ENCODE measurements at places on chromosomes 4 and X.

DNA sequence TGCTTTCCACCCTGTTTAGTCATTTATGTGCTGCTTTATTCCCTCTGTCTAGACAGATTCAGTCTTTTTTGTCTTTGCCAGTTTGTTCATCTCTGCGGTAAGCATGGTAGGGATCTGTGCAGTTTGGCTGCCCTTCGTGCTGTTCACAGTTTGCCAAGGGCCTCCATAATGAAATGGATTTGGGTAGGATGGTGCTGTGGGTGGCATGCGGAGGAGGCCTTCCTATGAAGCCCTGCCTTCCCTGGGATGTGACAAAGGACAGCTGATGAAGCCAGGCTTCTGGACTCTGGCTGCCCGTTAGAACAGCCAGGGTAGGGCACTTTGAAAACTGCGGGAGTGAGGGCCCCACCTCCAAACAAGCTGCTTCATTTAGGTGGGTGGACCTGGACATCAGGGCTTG, 47.4 kb downstream of the PTTG2 start:
- DNase-seq: no peak

DNA sequence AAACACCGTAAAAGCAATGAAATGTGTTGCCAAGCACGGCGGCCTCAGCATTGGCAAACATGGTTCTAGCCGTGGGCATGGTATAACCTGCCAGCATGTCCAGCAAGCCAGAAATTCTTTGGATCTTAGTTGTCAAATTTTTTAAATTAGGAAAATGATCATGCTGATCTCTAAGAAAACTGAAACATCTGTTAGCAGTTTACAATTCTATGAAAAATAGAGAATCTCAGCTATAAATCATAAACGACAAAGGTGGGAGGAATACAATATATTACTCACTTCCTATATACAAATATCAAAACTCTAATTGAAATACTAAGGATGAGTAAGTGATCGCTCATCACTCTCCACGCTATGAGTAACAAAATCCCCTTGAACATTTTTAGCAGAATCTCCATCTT, 130.3 kb downstream of the ADGRA3 start:
- no peak for DNase-seq

- no peak for DNase-seq
These were observed 37.0 kb upstream of the CD99L2 start for GRCh38 chrX:150935467-150935866.

DNA sequence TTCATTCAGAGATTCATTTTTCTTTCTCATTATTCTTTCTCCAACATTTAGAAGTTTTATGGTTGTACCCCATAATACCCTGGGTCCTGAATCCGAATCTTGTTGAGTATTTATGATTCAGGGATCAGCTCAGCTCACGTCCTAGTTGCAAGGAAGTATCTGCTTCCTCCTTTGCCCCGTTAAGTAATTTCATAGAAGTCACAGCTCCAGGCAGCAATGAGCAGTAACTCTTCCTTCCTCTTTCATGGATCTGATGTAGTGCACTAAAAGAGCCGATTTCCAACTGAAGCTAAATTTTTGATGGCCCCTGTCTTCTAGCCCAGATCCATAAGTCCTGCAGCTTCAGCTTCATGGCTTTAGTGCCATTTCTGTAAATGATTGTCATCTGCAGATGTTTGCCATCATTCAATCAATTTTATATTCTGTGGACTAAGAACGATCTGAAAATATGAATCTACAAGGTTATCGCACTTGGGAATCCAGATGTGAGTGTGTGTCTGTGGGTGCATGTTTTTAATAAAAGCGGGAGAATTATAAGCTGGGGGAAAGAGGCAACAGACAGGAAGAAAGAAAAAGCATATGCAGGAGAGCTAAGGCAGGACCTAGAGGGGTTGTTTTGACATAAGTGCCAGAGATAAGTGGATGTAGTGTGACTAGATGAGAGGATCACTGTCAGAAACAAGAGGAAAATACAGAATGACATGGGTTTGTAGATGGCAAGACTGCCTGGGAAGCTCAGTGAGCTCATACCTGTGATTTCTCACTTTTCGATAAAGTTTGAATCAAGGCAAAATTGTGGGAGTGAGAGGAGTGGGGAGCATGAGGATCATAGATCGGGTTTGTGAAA, 17.5 kb downstream of the VEGFD start:
- no peak for DNase-seq

DNA sequence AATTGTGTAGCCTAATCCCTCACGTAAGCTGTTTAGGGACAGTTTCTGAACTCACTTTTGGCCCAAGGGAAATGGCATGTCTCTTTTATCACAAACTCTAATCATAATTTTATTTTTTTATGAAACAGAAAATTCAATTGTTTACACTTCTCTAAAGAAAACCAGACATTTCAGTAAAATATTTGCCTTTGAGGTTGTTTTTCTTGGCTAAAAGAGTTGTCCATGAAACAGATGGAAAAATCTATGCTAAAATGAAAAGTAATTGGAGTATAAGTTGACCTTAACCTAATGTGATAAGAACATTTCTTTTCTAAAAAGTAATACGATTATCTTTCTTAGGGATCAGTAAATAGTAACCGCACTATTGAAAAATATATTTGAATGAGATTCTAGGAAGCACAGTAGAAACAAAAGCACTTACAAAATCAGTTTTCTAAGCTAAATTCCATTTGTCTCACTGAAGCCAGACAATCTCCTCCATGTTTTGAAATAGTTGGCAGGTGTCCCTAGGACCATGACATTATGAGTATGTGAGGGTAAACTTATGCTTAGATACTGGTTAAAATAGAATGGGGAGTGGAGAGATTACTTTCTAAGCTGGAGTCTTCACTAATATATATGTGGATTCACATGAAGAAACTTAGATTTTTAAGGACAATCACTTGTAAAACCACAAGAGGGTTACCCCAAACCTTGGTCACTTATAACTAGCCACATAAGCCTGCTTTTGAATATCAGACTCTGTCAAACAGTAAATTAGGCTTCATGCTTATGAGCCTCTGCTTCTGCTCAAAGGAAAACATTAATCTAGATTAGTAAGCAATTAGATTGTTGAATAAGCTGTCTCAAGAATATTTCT, 20.1 kb upstream of the TET2 start:
- no peak for DNase-seq
